ENCODE measurements at places on chromosomes 13 and 19. TPM values are rescaled to one million over a fixed set of nuclear protein-coding genes. Genes with fewer than 3 reads are reported as not detected.

Gene LILRA1
- not detected for total RNA-seq

Gene KBTBD6
- total RNA-seq, result 12.2 TPM

Gene PCDH17
- 0.15 TPM for total RNA-seq

Gene HIPK4
- total RNA-seq, result not detected

Gene KIR2DL4
- not detected for total RNA-seq
